Glomerular endothelial cell (primary cell): ENCODE measurements at places on chromosomes 12 and 14. TPM values are rescaled to one million over a fixed set of nuclear protein-coding genes. Genes with fewer than 3 reads are reported as not detected.

The RAB5B gene
- total RNA-seq = 76.2 and 88.7 TPM in 2 replicates

The PTPN21 gene
- total RNA-seq = 11.1 and 14.7 TPM in 2 replicates

The SERPINA3 gene
- 0.10 and 0.29 TPM in 2 replicates for total RNA-seq

The AHNAK2 gene
- total RNA-seq = 47.2 and 79.6 TPM in 2 replicates

The AQP6 gene
- total RNA-seq = not detected in 2 replicates

The HOXC10 gene
- 1.2 and 6.1 TPM in 2 replicates for total RNA-seq

The IL26 gene
- total RNA-seq = not detected in 2 replicates

The PSMD9 gene
- 68.3 and 75.0 TPM in 2 replicates for total RNA-seq

The TGM1 gene
- 0.64 and 2.5 TPM in 2 replicates for total RNA-seq

The WDR20 gene
- total RNA-seq = 16.6 and 16.7 TPM in 2 replicates

The ASB2 gene
- total RNA-seq = 0.35 and 0.58 TPM in 2 replicates

The SMIM41 gene
- total RNA-seq = not detected in 2 replicates

The IRAK4 gene
- 12.3 and 16.4 TPM in 2 replicates for total RNA-seq

The COX8C gene
- total RNA-seq = not detected in 2 replicates

The DENR gene
- 33.4 and 34.3 TPM in 2 replicates for total RNA-seq

The ENDOU gene
- not detected in 2 replicates for total RNA-seq

The ANGEL1 gene
- 11.1 and 20.1 TPM in 2 replicates for total RNA-seq

The GPR137C gene
- 0.63 and 2.1 TPM in 2 replicates for total RNA-seq

The FAM186B gene
- total RNA-seq = 0.05 and 0.12 TPM in 2 replicates

The RGS6 gene
- 0.82 TPM in 1 of 2 replicates, not detected in the other for total RNA-seq

The HPD gene
- total RNA-seq = not detected in 2 replicates

The RIPK3 gene
- 1.3 and 2.6 TPM in 2 replicates for total RNA-seq

The KRT75 gene
- not detected in 2 replicates for total RNA-seq

The KRT78 gene
- total RNA-seq = not detected in 2 replicates

The ENO2 gene
- 18.1 and 18.4 TPM in 2 replicates for total RNA-seq

The SRP54 gene
- total RNA-seq = 58.7 and 68.2 TPM in 2 replicates

The LPCAT3 gene
- 15.4 and 19.4 TPM in 2 replicates for total RNA-seq

The TRPV4 gene
- 5.9 and 7.1 TPM in 2 replicates for total RNA-seq

The OAS3 gene
- total RNA-seq = 13.6 and 62.9 TPM in 2 replicates

The CARMIL3 gene
- total RNA-seq = 0.06 and 0.19 TPM in 2 replicates

The SSTR1 gene
- total RNA-seq = 0.63 and 2.5 TPM in 2 replicates

The IAPP gene
- not detected in 2 replicates for total RNA-seq

The CLEC1B gene
- 0.18 TPM in 1 of 2 replicates, not detected in the other for total RNA-seq

The FAM90A1 gene
- 0.06 TPM in 1 of 2 replicates, not detected in the other for total RNA-seq

The TOMM20L gene
- not detected in 2 replicates for total RNA-seq

The GPRC5D gene
- total RNA-seq = not detected in 2 replicates

The KLRF2 gene
- not detected in 2 replicates for total RNA-seq

The DBX2 gene
- total RNA-seq = not detected in 2 replicates

The HCAR1 gene
- total RNA-seq = 0.15 and 0.18 TPM in 2 replicates

The ADAMTS20 gene
- not detected in 2 replicates for total RNA-seq

The FAM181A gene
- total RNA-seq = not detected in 2 replicates

The DCAF11 gene
- total RNA-seq = 36.4 and 57.0 TPM in 2 replicates

The CKB gene
- total RNA-seq = 10.3 and 30.8 TPM in 2 replicates

The MARK3 gene
- 65.5 and 75.7 TPM in 2 replicates for total RNA-seq

The GLS2 gene
- 0.58 TPM in 1 of 2 replicates, not detected in the other for total RNA-seq

The SLC10A1 gene
- total RNA-seq = not detected in 2 replicates

The ACTR6 gene
- total RNA-seq = 11.9 and 14.1 TPM in 2 replicates
